NCI-H2171 (cell line): ENCODE measurements at places on chromosomes 4 and X.

DNA sequence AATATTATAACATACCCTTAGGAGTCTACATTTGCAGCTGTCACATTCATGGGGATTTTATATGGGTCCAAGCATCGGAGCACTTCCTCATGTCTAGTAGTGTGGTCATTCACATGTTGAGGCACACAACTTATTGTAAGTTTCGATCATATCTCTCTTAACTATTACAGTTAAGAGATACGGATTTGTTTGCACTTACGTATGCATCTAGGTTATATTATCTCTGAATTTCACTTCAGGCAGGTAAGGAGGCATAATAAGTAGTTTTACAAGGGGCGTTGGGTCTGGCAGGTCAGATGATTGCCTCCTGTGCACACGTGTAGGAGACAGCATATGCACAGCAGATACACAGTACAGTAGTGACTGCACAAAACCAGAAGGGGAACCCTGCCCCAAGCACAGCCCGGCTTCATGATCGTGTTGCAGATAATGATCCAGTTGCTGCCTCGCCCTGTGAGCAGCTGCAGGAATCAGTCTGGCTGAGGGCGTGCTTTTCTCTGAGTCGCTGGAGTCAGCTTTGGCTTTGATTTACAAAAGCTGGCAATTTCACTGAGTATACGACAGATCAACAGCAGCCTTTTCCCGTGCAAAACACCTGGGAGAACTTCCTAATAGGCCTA, 302.9 kb upstream of the GATB start:
- peak; percentile 27 for DNase-seq

DNA sequence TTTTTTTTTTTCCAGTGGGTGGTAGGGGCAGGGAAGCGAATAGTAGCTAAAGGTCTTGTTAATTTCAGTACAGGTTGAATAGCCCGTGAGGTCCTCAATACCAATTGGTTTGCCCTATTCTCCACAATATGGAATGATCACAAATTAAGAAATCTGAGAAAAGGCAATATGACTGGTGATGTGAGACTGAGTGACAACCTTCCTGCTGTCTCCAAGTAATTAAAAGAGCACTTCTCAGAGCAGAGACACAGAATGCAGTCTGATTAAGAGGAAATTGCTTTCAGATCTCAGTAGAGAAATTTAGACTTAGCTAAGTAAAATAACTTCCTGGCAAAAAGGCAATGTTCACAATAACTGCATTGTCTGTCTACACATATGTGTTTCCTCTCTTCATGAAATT, 23.0 kb downstream of the GPR174 start:
- DNase-seq: no peak

GRCh38 chr4:76188557-76188956, 25.1 kb downstream of the SCARB2 start:
- DNase-seq: no peak

- no peak for DNase-seq
Measured at GRCh38 chrX:109344678-109345077, 137.2 kb downstream of the GUCY2F start.

- no peak for DNase-seq
Measured at GRCh38 chr4:26992657-26993361, 132.2 kb downstream of the STIM2 start.
